Body of pancreas (tissue), 4 donors: ENCODE measurements at places on chromosomes 1 and 21. TPM values are rescaled to one million over a fixed set of nuclear protein-coding genes. Genes with fewer than 3 reads are reported as not detected.

DNA sequence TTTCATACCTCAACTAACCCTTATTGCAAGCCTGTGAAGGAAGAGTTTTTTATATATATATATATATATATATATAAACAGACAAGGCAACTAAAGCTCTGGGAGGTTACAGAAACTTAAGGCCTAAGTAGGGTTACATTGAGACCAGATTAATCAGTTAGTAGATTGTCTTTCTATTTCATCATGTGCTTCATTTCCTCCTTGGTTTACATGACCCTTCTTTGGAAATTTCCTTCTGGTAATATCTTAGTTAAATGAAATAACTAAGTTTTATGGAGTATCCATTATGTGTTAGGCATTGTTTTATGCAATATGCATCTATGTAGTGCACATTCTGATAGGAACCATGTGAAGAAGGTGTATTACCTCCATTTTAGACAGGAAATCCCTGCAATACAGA lies 112.7 kb downstream of the FGGY start:
- no peak overlapping the region for H3K27ac ChIP-seq
- DNase-seq: no peak
- no peaks in the 10 kb centered on the region for H3K4me1 ChIP-seq
- H3K27me3 ChIP-seq: no peaks in the 10 kb centered on the region

DNA sequence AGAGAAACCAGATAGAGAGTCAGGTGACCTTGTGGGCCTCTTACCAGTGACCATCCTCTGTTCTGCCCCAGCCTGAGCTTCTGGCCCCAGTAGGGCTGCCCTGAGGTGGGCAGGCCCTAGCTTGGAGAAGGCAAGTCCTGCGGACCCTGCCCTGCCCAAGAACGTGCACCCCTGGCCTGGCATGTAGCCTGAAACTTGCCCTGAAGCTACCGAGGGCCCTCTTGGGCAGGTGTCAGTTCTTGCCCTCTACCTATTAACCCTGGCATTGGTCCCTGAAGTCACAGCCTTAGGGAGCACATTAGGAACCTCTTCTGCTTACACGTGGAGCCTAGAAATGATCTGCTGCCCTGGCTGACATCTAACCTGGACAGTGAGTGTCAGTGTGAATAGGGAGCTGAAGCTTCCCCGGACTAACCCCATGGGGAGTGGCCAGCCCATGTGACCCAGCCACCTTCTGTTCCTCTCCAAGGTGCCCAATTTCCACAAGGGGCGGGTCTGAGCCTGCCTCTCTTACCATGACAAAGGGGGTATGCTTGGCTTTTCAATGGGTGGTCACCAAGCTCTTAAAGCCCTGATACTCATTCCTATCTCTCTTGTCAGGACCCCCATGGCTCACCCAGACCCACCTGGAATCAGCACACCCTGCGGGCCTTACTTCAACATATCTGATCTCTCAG lies 163.0 kb downstream of the ZSCAN20 start:
- H3K4me3 ChIP-seq: no peak overlapping the region
- H3K36me3 ChIP-seq: no peaks in the 10 kb centered on the region
- no peak for DNase-seq
- H3K4me1 ChIP-seq: peaks cover 13% of the 10 kb centered on the region
- no peaks in the 10 kb centered on the region for H3K27me3 ChIP-seq

The NBPF20 gene
- 3.6 TPM for total RNA-seq

- DNase-seq: no peak
- H3K27me3 ChIP-seq: no peaks in the 10 kb centered on the region
- H3K4me3 ChIP-seq: no peak overlapping the region
- H3K27ac ChIP-seq: peak overlapping the region; percentile 92
- peaks cover 76% of the 10 kb centered on the region for H3K4me1 ChIP-seq
These were observed 71.9 kb upstream of the GOLT1A start for GRCh38 chr1:204285436-204286305.

DNA sequence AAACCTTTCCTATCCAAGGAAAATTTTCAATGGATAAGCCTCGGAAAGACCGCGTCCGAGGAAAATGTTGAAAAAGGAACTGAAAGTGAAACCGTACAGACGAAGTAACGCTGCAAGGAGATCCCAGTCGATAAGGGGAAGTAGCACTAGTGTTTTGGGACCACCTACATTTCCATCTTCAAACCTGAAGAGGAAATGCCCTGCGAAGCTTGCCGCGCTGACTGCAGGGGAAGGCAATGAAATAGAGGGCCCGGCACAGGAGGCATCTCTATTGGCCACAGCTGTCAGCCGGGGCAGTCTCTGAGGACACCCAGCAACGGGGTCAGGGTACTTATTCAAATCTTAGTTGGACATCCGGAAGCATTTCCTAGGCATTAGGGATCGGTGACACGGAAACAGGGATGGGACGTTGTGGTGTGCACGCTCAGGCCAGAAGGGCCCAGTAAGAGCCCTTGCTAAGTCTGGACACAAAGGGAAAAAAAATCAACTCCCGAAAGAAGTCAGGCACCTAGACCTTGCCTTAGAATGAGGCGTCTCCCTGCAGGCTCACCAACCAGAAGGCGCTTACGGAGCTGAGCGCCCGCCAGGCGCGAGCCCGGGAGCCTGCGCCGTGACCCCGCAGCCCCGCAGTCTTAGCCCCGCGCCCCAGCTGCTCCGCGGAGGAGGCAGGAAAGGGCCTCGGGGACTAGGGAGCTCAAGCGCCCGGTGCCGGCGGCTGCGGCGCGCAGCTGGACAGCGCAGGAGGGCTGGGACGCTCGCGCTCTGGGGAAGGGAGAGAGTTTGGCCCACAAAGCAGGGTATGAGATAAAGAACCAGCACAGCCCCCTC lies 655 bp downstream of the USF1 start:
- H3K4me3 ChIP-seq: peak overlapping the region; percentile 94
- H3K4me1 ChIP-seq: peaks cover 19% of the 10 kb centered on the region
- peak; percentile 68 for DNase-seq
- H3K27me3 ChIP-seq: no peaks in the 10 kb centered on the region
- H3K27ac ChIP-seq: peak overlapping the region; percentile 92

DNA sequence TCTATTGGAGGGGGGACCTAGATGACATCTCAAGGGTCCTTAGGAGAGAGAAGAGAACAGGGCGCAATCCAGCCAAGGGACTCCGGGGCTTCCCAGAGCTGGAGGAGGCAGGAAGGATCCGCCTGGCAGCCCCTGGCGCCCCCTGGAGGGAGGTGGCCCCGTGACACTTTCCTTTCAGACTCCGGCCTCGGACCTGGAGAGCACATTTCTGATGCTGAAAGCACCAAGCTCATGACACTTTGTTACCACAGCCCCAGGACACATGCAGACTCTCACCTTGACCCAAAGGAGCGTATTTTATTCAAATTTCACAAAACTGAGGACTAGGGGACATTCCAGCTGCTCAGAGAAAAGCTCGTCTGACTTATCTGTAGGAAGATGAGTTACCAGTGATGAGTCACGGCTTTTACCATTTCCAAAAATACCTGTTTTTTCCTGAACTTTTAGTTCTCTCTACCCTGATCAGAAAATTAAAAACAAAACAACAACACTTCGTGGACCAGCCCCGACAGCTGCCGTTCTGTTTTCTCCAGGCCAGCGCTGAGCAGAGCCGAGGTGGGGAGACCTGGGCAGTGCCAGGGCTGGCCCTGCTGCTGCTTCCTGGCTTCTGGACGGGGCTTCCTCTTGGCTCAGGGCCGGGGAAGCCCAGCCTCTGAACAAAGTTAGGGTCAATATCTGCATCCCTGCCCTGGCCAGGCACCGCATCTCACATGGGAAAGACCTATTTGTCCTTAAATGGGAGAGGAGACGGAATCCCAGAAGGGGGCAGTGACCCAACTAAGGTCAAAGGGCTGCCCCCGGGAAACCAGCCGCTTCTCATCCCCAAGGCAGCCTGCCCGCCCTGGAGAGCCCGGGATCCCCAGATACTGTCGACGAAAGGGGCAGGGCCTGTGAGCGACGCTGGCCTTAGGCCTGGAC lies 21.6 kb upstream of the POFUT2 start:
- peak overlapping the region; percentile 93 for H3K27ac ChIP-seq
- H3K27me3 ChIP-seq: no peaks in the 10 kb centered on the region
- H3K36me3 ChIP-seq: no peaks in the 10 kb centered on the region
- H3K4me3 ChIP-seq: no peak overlapping the region
